ENCODE measurements at places on chromosomes 7 and 10.

DNA sequence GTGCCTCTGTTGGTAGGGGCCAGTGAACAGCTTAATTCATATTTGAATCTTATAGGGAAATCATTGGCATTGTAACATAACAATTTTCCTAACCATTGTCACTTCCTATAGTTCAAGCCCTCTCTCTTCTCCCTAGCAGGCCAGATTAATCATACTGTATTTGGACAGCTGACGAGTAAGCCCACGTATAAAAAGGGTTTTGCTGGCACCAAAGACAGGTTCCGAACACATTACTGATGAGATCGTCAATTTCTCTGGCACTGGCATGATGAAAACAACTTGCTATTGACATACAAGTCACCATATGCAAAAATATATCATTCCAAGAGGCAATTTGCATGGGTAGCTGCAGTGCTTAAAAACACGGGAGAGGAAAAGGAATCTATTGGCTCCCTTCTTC is 891.1 kb upstream of the AUTS2 start:
- no peak for DNase-seq

- no peak for DNase-seq
Observed at GRCh38 chr10:13352519-13352918, 4.4 kb upstream of the SEPHS1 start.

GRCh38 chr10:12214763-12215218 is 18.8 kb downstream of the CDC123 start:
- peak; percentile 78 for DNase-seq

DNA sequence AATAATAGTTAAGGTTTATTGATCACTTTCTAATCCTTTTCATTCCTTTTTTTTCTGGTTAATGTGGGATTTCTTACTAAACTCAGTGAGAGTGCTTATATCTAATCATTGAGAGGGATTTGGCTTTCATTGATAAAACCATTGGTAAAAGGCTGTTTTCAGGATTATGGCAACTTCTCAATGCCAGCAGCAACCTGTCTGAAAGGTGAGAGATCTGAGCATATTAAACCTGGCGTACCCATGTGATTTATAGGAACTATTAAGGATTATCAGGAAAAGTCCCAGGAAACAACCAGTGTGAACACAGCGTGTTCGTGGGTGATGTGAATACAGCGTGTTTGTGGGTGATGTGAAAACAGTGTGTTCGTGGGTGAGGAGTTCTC is 65.9 kb downstream of the PDIA4 start:
- no peak for DNase-seq

- DNase-seq, result no peak
Observed at GRCh38 chr7:94251-94801, 98.0 kb upstream of the FAM20C start.

- no peak for DNase-seq
Observed at GRCh38 chr10:94324609-94325233, 38.0 kb downstream of the NOC3L start.

DNA sequence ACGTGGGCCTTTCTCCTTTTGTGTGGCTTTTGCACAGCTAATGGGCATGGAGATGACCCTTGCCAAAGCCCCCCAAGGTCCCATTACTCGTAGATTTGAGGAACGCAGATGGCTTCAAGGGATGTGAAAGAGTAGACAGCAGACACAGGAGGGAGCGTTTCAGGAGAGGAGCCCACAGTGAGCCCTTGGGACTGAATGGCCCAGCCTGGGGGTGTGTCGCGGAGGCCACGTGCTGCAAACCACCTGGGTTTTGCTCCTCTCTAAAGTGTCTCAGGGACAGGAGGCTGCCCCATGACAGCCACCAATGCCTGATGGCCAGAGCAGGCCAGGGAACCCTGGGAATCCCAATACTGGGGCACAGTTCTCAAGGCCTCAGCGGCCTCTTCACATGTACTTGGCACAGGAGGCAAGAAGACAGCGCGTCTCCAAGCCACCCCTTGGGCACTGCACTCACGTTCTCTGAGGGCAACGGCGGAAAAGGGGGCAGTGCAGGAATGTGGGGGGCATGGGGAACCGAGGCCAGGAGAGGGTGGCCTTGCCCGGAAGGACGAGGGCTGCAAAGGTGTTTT is 185.2 kb downstream of the WDR37 start:
- no peak for DNase-seq

- peak; percentile 40 for DNase-seq
Observed at GRCh38 chr7:129222064-129222463, 2.8 kb upstream of the AHCYL2 start.

DNA sequence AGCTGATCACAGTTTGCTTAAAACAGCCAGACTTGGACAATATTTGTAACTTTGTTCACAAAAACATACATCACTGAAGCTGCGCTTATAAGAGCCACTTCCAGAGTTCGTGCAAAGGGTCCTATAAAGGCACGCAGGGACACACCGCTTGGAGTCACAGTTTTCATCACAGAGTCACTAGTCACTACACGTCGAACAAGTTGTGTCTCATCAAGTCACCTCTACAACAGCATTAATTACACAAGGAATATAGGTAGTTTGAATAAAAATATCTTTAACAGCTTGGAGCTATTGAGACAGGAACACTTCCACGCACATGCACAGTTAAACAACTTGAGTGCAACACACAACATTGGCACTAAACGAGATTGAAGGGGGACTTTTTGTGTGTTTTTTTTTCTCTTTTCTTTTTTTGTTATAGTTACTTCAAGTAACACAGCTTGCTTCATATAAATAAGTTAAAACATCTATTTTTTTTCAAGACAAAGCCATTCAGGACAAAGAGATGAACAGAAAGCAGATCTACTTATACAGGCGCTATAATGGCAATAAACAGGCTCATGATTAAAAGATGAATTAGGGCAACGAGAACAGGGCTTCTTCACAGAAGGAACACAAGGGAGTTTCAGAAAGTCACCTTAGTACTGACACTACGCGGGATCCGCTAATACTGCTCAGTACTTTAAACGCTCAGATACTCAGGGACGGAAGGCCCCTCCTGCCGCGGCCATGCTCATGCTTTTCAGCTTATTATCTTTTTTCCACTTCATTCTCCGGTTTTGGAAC is 2.2 kb downstream of the HOXA5 start:
- no peak for DNase-seq

DNA sequence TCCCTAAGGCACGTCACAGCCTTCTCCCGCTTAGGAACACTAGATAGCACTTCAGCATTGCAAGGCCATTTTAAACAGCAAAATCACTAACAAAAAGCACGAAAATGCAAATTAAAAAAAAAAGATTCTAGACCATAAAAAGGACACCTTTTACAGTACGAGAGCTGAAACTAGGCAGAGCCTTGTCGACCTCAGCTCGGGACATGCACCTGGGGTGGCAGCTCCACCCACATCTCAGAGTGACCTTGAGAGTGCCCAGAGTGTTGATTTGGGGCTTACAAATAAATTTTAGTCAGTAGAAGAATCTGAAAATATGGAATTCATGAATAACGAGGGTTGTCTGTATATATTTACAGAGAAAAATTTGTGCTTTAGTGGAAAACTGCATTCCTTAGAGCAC is 1.1 kb downstream of the MRPS24 start:
- DNase-seq, result no peak

DNA sequence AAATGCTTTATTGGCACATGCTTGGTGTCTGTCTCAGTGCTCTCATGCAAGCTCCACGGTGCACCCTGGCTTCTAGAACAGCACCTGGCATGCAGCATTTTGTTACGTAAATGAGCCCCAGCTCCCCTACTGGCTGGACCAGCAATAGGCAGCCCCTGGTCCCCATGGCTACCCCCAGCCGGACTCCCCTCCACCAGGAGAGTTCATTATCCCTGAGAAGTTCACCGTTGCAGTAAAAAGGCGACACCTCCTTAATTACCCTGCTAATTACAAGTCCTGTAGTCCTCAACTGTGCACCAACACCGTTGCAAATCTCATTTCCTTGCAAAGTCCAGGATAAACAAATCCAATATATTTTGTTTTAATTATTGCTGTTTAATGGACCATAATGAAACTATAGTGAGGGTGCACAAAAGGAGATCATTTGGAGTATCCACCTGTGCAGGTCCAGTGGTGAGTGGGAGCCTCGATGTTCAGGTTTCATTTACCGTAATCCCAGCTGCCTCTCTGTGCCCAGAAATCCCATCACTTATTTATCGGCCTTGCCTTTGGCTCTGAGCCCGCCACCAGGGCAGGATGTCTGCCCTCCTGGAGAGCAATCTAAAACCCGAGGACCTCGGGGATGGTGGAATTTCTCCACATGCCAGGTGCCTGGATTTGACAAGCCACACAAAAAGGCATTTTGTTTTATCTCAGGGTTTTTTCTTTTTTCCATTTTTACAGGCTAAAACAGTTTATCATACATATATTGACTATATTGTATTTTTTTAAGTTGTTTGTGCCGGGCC is 12.8 kb upstream of the DRGX start:
- no peak for DNase-seq

- no peak for DNase-seq
Observed at GRCh38 chr7:135758531-135758932, 9.9 kb upstream of the FAM180A start.

Measured in tongue (tissue), 3 donors.